ENCODE measurements at places on chromosomes 12 and 14. TPM values are rescaled to one million over a fixed set of nuclear protein-coding genes. Genes with fewer than 3 reads are reported as not detected.
A peak's percentile ranks its signal among the peaks of the same experiment; 100 is the strongest.

GRCh38 chr14:89965839-89966238, 10.1 kb downstream of the TDP1 start:
- no peak for DNase-seq

Gene TBX3
- polyA plus RNA-seq: 78.6 TPM

Gene WNK1
- polyA plus RNA-seq: 132 TPM

GRCh38 chr12:33586576-33586975, 147.0 kb upstream of the SYT10 start:
- DNase-seq: no peak

DNA sequence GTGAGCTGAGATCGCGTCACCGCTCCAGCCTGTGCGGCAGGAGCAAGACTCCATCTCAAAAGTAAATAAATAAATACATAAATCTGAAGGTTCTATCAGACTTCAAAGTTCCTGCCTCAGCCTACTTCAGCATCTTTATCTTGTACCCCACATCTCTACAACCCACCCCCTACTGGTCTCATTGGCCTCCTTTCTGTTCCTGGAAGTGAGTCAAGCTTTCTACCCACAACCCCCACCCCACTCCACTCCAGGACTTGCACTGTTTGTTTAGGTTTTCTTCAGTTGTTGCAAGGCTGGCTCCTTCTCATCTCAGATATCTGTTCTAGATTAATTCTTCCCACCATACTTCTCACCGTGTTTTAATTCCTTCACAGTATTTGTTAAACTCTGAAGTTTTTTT, 714 bp upstream of the PSMC6 start:
- DNase-seq: no peak

Gene PIWIL1
- polyA plus RNA-seq: 0.78 TPM

Gene ERBB3
- 111 TPM for polyA plus RNA-seq

- no peak for DNase-seq
These were observed 172.3 kb downstream of the FOXN3 start for GRCh38 chr14:89244720-89245119.

DNA sequence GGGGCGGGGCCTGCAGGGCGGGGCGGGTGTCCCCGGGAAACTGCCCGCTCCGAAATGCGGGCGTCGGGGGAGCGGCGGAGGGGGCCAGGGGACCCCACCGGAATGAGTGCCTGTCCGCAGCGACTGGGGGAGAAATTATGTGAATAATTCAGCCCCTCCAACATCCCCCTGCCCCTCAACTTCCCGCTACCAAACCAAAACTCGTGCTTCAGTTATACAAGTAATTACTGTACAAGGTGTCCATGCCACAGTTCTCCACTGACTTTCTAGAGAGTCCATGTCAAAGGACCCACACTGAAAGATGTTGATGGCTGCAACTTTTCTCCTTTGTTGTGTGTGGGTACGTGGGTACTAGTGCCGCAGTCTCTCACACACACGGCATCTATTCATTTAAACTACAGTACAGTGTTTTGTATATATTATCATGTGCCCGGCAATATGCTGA, 414 bp upstream of the CDK17 start:
- peak; percentile 50 for DNase-seq

All from left kidney (tissue), 8 donors.